ENCODE measurements at places on chromosomes 4 and X.

GRCh38 chr4:168803732-168804131 lies 206.3 kb downstream of the CBR4 start:
- DNase-seq: no peak

DNA sequence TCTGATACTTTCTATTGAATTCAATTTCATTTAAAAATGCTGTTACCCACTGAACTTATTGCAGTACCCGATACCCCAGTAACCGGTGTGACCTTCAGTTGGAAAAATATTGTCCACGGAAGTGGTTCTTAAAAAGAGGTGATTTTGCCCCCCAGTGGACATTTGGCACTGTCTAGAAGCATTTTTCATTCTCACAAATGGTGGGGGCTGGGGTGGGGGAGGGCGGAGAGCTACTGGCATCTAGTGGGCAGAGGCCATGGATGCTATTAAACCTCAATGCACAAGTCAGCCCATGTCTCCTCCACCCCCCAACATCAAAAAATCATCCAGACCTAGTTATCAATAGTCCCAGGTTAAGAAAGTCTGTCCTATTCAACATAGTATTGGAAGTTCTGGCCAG lies 19.6 kb upstream of the CHM start:
- no peak for DNase-seq

GRCh38 chrX:20374900-20375438 lies 108.3 kb upstream of the RPS6KA3 start:
- DNase-seq: no peak

- DNase-seq: no peak
Observed at GRCh38 chrX:130523460-130524394, 121.9 kb downstream of the RBMX2 start.

- no peak for DNase-seq
Observed at GRCh38 chr4:153733751-153734448, 25.9 kb downstream of the RNF175 start.

- DNase-seq: no peak
Observed at GRCh38 chr4:181659876-181660275, 583.3 kb upstream of the TENM3 start.

DNA sequence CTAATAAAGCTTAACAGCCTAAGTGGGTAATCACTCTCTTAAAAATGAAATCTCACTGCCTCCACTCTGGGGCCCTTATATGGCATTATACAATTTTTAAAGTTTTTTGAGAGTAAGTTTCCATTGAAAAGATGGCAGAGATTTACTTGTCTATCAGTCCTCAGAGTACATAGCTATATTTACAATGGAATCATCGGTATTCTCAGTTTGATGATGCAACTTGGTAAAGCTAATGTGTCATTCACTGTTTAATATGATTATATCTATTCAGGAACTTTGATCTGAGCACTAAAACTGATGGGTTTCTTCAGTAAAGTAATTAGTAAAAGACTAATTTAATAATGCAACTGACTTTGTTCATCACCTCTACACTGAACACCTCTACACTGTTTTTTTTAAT lies 51.6 kb downstream of the CT47B1 start:
- no peak for DNase-seq

- DNase-seq: no peak
Observed at GRCh38 chr4:95835672-95836071, 4.2 kb upstream of the PDHA2 start.

DNA sequence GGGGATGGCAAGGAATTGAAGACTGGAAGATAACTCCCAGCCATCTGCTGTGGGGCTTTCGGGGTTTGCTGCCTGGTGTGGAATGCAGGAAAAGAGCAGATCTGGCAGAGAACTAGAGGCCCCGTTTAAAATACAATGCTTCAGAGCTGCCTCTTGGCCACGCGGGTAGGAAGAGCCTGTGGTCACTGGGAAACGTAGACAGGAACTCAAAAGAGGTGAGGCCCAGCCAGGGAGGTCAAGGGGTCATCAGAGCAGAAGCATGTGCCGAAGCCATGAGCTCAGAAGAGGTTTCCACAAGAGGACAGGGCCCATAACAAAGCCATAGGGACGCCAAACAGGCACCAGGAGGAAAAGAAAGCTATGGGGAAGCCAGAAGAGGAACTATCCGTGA lies 14.5 kb upstream of the STS start:
- no peak for DNase-seq

DNA sequence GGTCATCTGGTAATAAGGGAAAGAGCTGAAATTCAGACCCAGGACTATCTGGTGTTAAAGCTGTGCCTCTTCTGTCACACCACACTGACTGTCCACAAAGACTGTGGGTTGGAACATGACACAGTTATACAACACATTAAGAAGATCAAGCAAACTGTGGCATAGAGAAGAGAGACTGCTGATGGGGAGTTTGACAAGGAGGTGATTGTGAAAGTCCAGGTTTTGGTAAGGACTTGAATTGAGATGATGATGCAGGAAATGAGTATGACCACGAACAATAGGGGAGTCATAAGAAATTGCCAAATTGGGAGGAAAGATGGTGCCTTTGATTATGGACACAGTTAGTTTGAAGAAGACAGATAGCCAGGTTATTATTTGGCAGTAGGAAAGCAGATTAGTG lies 163.4 kb downstream of the PDGFRA start:
- DNase-seq: no peak

GRCh38 chr4:75398501-75398900 lies 115.7 kb downstream of the RCHY1 start:
- no peak for DNase-seq

All from AG09319 (cell line).